Spinal cord (tissue), 10 donors: ENCODE measurements at places on chromosomes 16 and 17. TPM values are rescaled to one million over a fixed set of nuclear protein-coding genes. Genes with fewer than 3 reads are reported as not detected.

Gene NR1D1
- 12.4 TPM for polyA plus RNA-seq

Gene HASPIN
- 1.6 TPM for polyA plus RNA-seq

Gene PPY
- not detected for polyA plus RNA-seq

Gene KIF1C
- polyA plus RNA-seq: 41.7 TPM

Gene SLC9A5
- 9.1 TPM for polyA plus RNA-seq

Gene IKZF3
- 0.08 TPM for polyA plus RNA-seq

Gene RHBDL1
- 19.1 TPM for polyA plus RNA-seq

Gene MT4
- not detected for polyA plus RNA-seq

Gene TMEM88
- polyA plus RNA-seq: 12.1 TPM
